ENCODE measurements at places on chromosomes 2 and 18.

DNA sequence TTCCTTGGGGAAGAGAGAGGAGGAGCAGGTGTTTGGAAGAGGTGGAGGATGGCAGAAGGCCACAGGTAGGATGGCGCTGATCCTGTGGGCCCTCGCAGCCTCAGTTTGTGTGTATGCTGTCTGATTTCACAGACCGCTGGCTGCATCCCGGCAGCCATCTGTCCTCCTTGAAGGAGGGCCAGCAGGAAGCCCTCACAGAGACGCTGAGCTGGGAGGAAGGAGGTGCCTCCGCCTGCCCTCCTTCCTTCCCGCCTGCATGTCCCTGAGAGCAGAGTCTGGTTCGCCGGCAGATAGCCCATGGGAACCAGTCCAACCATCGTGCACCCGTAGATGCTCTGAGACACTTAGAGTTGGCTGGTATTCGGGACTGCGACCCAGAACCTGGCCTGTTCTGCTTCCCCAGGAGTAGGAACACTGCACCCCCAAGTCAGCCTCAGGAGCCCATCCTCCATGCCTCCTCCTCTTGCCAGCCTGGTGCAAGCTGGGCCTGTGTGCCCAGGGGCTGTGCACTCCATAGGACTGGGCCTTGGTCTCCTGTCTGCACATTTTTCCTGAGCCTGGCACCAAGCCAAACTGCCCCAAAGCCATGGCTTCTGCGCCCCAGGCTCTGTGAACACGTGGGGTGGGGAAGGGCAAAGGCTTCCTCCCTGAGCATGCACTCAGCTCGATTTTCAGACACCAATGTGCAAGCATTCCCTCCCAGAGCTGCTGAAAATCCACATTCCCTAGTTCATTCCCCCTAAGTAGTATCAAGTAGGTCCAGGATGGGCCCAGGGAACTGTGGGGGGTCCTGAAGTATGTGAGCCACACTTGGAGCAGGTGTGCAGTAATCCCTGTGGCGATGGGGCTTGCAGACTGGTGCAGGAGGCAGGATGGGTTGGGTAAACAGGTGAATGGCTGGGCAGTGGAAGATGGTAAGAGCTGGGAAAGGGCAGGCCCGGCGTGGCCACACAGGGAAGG is 115.6 kb downstream of the SEPTIN10 start:
- H3K27me3 ChIP-seq: peaks cover 4% of the 10 kb centered on the region
- no peaks in the 10 kb centered on the region for H3K36me3 ChIP-seq
- no peak overlapping the region for H3K27ac ChIP-seq
- no peaks in the 10 kb centered on the region for H3K4me1 ChIP-seq
- DNase-seq: no peak

- DNase-seq: no peak
- H3K27ac ChIP-seq: no peak overlapping the region
- no peak overlapping the region for H3K4me3 ChIP-seq
- no peaks in the 10 kb centered on the region for H3K4me1 ChIP-seq
- H3K36me3 ChIP-seq: no peaks in the 10 kb centered on the region
- no peaks in the 10 kb centered on the region for H3K27me3 ChIP-seq
Observed at GRCh38 chr2:193476171-193476800, 1281.6 kb upstream of the TMEFF2 start.

DNA sequence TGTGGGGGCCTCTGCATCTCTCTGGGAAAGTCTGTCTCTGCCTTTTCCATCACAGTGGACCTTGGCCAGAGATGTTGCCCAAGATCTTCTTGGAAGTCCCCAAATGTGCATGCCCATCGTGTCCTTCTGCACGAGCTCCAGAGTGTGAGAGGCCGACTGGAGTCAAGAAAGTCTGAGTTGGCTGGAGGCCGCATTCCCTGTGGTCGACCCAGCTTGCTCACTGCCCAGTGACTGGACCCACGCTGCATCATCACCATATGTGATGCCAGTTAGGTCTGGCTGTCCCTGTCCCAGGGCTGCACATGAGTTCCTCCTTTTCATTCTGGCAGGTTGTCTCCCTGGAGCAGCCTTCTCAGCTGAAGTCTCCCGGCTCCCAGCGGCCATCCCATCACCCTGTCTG is 93.8 kb downstream of the ARL4C start:
- DNase-seq: no peak
- H3K4me3 ChIP-seq: no peak overlapping the region
- no peaks in the 10 kb centered on the region for H3K4me1 ChIP-seq
- H3K36me3 ChIP-seq: no peaks in the 10 kb centered on the region

GRCh38 chr2:221518201-221518934 is 53.7 kb downstream of the EPHA4 start:
- no peak overlapping the region for H3K27ac ChIP-seq
- no peak overlapping the region for H3K4me3 ChIP-seq
- no peak for DNase-seq
- no peaks in the 10 kb centered on the region for H3K27me3 ChIP-seq
- no peaks in the 10 kb centered on the region for H3K36me3 ChIP-seq

- H3K27me3 ChIP-seq: peaks cover 4% of the 10 kb centered on the region
- DNase-seq: no peak
- no peak overlapping the region for H3K27ac ChIP-seq
- no peaks in the 10 kb centered on the region for H3K36me3 ChIP-seq
- H3K4me1 ChIP-seq: peaks cover 5% of the 10 kb centered on the region
Observed at GRCh38 chr2:48045613-48046012, 139.3 kb upstream of the FBXO11 start.

GRCh38 chr2:213490087-213490486 is 205.8 kb downstream of the SPAG16 start:
- H3K36me3 ChIP-seq: no peaks in the 10 kb centered on the region
- H3K27me3 ChIP-seq: no peaks in the 10 kb centered on the region

DNA sequence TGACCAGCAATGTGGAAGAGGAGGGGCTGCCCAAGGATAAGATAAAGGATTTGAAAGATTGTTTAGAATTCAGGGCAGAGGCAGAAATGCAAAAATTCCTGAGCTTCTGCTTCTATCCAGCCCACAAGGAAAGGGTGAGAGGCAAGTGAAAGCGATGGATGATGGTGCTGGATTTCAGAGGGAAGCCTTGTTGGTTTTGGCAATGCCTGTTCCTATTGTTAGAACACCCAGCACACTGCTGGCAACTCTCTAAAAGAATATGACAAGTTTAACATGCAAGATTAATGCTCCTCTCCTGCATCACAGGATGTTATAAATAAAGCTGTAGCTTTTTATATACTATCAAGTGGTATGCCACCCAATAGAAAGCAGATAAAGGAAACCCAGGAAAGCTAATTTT is 92.6 kb downstream of the ZNF385B start:
- H3K27me3 ChIP-seq: no peaks in the 10 kb centered on the region
- H3K27ac ChIP-seq: no peak overlapping the region
- H3K4me1 ChIP-seq: peaks cover 7% of the 10 kb centered on the region
- no peak overlapping the region for H3K4me3 ChIP-seq
- H3K36me3 ChIP-seq: no peaks in the 10 kb centered on the region
- DNase-seq: no peak

- H3K27me3 ChIP-seq: no peaks in the 10 kb centered on the region
- H3K4me3 ChIP-seq: no peak overlapping the region
- DNase-seq: no peak
Observed at GRCh38 chr2:19231625-19232024, 126.8 kb downstream of the OSR1 start.

- peak overlapping the region; percentile 73 for H3K27ac ChIP-seq
- no peaks in the 10 kb centered on the region for H3K27me3 ChIP-seq
- DNase-seq: no peak
- no peaks in the 10 kb centered on the region for H3K36me3 ChIP-seq
- H3K4me1 ChIP-seq: peaks cover 38% of the 10 kb centered on the region
Observed at GRCh38 chr2:43542285-43542933, 53.4 kb downstream of the THADA start.

DNA sequence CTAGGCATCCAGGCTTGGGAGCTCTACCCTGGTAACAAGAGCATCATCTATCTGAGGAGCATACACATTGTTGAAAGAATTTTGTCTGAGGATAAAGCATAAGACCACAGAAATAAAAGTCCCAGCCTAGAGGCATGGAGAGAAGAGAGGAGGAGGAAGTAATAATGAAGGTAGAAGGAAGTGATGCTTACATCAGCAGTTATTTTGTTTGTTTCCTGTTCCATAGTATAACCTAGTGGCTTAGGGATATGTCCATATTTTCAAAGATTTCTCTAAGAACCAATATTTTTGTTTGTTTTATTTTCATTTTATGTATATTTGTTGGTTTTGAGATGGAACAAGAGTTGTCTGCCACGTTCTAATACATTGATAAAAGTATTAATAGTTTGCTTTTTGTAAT is 407.4 kb upstream of the SETBP1 start:
- H3K27ac ChIP-seq: no peak overlapping the region
- H3K4me1 ChIP-seq: no peaks in the 10 kb centered on the region
- no peaks in the 10 kb centered on the region for H3K36me3 ChIP-seq
- no peak for DNase-seq
- no peak overlapping the region for H3K4me3 ChIP-seq
- no peaks in the 10 kb centered on the region for H3K27me3 ChIP-seq

All from keratinocyte (primary cell).